ENCODE measurements at places on chromosomes 12 and 14.

GRCh38 chr12:79643821-79644220 lies 46.9 kb downstream of the PAWR start:
- DNase-seq: no peak

- DNase-seq: no peak
These were observed 40.0 kb upstream of the GTF2A1 start for GRCh38 chr14:81260732-81261131.

DNA sequence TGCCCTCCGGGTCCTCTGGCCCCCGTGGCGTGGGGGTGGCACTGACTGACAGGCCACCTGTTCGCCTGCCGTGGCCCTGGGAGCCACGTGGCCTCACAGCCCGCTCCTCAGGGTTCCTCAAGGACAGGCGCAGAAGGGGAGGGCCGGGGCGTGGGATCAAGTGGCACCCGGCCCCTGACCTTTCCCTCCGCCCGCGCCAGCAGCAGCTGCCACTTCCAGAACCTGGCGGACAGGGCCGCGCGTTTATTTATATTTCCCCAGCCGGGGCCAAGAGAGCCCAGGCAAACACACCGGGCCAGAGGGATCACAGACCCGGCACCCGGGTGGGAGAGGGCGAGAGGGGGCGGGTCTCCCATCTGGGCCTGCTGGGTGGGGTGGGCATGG lies 92.6 kb downstream of the RFLNA start:
- DNase-seq: no peak

GRCh38 chr12:63795032-63795687 lies 15.5 kb downstream of the RXYLT1 start:
- no peak for DNase-seq
